ENCODE measurements at places on chromosomes 6 and 20.

- DNase-seq = no peak
Observed at GRCh38 chr6:85479208-85479607, 29.3 kb downstream of the NT5E start.

- no peak for DNase-seq
Observed at GRCh38 chr6:125784365-125784764, 6.4 kb upstream of the NCOA7 start.

- no peak for DNase-seq
Observed at GRCh38 chr6:132814716-132815570, 574 bp downstream of the RPS12 start.

DNA sequence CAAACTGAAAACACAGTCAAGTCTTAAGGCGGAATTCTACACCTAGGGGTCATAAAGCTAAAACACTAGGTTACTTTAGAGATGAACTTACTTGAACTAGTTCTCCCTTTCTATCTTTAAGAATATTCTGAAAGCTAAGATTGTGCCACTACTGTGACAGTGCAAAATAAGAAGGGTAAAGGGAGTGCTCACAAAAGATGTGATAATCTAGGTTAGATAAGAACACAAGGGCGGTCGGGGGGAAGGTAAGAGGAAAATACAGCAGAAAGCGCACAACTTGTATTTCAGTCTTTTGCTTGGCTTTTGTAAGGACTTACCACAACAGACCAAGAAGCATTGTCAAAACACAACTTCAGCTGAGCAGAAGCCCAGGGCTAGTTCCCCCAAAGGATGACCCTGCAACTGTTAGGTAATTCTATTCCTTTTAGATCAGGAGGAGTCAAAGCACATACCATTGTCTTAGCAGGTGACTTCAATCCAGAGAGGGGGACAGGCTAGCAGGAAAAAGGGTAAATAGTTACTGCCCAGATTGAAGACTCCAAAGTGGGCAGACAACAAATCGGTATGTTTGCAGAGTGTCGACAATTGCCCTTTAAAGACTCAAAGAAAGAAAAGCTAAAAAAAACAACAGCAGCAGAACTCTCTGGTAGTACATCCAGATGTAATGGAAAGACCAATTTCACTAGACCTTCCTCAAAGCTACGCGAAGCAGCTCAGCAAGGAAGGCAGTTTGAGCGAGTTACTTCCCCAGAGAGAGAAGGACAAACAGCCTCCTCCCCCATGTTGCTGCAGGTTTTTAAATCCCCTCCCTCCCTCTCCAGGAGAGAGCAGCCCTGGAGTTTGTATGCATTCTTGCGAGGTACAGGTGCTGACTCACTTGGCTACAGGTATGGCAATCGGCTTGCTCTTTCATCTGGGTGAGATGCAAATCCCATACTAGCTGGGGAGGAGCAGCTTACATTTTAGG is 59.0 kb downstream of the RIPOR2 start:
- no peak for DNase-seq

DNA sequence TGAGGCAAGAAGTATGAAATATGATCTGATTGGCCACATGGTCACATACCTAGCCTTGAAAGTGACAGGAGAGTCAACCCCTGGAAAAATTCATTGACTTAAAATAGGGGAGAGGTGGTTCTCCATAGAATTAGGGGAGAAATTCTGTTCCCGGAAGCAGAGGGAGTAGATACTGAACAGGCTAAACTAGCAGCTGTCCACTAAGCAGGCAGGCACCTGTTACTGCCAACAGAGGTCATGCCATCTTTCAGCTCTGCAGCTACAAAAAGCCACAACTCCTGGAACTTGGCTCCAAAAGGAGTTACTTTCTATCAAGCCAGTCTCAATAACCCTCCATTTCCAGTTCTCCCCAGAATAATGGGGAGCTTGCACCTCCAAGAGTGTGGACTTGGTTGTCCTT is 352.5 kb downstream of the MAFB start:
- no peak for DNase-seq

GRCh38 chr6:53496797-53497375 is 48.0 kb downstream of the GCLC start:
- no peak for DNase-seq

DNA sequence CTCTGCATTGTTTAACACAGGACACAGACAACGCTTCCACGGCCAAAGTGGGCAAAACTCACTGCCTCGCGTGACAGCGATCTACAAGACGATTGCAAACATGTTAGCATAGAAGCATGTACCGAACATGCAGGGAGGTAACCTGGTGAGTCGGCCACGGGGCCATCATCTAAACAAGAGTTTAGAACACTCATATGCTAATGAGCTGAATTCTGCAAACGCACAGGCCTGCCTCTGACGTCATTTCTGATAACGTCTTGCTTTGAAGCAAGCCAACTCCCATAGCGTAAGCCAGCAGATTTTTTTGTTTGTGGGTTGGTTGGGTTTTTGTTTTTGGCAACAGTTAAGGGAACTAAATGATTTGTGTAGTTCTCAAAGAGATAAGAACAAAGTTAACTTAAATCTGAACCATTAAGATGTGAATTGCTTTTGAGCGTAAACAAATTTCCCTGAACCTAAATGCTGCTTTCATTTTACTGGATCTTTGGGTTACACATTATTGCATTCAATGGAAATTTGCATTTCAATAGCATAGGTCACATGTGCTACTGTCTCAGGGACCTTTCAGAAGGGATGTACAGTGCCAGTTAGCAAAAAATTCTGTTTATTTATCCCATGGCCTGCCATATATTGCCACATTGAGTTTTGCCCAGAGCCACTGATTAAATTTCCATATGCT is 184.5 kb upstream of the PDE10A start:
- DNase-seq = no peak

GRCh38 chr20:10255846-10256245 is 37.2 kb downstream of the SNAP25 start:
- DNase-seq = no peak

DNA sequence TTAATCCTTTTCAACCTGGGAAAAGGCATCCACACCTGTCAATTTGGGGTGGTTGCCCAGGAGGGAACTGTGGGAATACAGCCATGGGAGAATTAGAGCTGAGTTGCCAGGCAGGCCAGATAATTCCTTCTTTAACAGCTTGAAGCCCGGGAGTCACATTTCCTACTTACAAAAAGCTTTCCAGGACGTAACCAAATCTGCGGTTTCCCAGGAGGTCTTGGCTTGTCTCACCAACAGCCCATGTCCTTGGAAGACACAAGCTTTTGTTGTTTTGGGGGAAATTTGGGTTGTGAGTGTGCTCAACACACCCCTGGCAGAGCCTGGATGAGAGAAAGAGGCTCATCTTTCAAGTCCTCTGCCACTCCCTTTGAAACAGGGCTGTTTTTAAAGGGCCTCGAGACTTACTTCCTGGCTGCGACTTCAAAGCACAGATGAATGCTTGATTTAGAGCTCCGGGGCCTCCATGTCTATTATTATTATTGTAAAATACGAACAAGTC is 465.9 kb upstream of the BTBD3 start:
- no peak for DNase-seq

DNA sequence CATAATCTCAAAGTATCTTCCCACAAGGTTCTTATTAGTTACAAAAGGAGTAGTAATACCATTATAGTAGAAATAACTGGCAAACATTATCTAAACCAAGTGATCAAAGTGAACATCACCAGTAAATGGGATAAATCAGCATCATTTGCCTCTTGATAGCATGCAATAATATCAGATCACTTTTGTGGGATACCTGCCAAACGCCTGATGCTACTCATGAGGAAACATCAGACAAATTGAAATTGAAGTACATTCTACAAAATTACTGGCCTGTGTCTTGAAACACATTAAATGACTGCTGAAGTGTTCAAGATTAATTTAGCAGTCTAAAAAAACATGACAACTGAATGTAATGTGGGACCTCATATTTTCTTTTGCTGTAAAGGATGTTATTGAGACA is 208.1 kb downstream of the TINAG start:
- DNase-seq = no peak

- peak; percentile 26 for DNase-seq
Observed at GRCh38 chr6:105994591-105995390, 91.3 kb upstream of the PRDM1 start.

DNA sequence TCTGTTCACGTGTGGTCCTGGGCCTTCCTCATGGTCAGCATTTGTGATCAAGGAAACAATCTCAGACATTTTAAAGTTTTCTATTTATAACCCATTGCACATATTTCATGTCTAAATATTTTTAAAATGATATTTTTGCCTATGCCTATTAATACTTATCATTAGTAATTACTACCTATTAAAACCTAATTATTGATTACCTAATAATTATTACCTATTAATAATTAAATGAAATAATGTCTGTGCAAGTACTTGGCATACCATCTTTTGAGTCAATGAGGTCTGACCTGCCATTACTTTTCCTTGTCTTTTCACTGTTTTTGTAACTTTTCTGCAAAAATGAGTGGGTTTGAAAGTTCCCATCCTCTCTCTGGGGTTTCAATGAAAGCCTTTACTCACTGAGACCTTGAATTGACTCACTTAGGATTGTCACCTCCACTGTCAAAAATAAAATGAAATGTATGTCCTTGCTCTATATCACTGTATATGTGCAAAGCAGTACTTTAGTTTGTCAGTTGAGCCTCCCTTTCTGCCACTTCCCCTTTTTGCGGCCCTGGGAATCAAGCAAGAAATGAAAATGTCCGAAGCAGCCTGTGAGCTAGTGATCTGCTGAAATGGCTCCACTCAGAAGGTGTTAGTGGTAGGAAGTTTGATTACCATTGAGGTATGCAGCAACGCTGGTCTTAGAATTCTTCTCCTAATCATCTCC is 87.8 kb downstream of the L3MBTL3 start:
- no peak for DNase-seq

DNA sequence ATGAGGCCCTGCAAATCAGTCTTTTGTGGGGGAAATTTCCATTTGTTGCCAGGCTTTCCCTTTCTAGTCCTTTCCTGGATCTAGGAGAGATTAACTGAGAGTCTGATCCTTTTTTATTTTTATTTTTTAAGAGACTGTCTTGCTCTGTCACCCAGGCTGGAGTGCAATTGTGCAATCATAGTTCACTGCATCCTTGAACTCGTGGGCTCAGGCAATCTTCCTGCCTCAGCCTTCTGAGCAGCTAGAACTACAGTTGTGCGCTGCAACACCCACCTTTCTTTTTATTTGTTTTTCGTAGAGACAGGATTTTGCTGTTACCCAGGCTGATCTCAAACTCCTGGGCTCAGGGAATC is 22.9 kb downstream of the OR2B2 start:
- DNase-seq = no peak

GRCh38 chr20:44728801-44729443 is 13.8 kb downstream of the CCN5 start:
- DNase-seq = peak; percentile 11

- DNase-seq = no peak
Observed at GRCh38 chr6:45491874-45492273, 114.1 kb upstream of the SUPT3H start.

DNA sequence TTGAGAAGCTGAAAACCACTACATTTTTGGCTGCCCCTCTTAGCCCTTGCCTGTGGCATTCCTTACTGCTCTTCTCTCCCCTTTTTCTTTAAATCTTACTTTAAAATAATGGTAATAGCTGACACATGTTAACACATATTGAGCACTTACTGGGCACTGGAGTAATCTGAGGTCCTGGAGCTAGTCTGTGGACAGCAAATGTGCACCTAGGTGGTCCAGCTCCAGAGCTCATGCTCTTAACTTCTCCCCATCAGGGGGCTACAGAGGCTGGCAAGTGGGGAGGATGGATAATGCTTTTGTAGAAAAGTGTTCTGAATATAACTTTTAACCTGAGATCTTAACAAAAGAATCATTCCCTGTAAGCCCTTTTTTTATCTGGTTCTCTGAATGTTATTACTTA is 74.8 kb downstream of the ADGRB3 start:
- DNase-seq = no peak

DNA sequence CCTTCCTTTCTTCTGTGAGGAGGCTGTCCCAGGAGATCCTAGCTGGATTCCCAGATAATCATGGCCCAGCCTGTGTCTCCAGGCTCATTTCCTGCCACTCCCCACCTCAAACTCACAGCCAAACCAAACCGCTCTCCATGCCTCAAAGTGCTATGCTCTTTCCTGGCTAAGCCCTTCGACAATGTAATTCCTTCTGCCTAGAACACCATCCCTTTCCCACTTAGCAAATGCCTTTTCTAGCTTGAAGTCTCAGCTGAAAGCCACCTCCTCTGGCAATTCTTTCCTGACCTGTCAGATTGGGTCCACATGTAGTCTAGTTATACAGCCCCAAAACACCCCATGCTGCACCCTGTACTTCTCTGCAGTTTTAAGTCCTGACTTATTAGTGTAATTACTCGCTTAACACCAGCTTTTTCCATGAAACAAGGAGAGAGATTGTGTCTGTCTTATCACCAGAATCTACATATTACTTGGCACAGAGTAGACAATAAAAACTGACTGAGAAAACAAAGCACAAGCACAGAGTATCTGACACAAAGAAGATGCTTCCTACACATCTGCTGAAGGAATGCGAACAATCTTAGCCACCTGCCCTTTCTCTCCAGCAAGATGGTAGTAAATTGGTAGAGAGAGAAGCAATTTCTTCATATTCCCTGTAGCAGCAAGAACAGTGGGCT is 5.4 kb downstream of the TRIM26 start:
- DNase-seq = no peak

- DNase-seq = no peak
Observed at GRCh38 chr6:8389036-8389818, 46.1 kb downstream of the SLC35B3 start.

- no peak for DNase-seq
Observed at GRCh38 chr6:110512991-110513390, 36.6 kb upstream of the SLC22A16 start.

DNA sequence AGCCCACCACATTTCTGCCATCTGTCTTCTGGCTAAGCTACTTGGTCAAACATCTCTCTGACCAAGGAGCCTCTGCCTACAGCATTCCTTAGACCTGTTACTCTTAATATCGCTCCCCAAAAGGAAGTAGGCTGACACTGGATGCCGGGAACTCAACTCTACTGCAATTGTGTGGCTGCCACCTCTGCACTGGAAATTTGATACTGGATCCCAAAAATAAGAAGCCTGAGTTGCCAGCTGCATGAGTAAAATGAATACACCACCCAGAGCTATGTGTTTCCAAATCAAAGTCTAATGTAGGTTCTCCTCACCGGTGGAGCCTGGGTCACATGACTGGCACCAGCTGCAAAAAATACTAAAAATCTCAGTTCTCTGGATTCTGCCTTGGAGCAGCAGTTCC is 36.9 kb downstream of the UNC5CL start:
- DNase-seq = no peak

- DNase-seq = no peak
Observed at GRCh38 chr20:50449738-50450492, 60.3 kb upstream of the PTPN1 start.

DNA sequence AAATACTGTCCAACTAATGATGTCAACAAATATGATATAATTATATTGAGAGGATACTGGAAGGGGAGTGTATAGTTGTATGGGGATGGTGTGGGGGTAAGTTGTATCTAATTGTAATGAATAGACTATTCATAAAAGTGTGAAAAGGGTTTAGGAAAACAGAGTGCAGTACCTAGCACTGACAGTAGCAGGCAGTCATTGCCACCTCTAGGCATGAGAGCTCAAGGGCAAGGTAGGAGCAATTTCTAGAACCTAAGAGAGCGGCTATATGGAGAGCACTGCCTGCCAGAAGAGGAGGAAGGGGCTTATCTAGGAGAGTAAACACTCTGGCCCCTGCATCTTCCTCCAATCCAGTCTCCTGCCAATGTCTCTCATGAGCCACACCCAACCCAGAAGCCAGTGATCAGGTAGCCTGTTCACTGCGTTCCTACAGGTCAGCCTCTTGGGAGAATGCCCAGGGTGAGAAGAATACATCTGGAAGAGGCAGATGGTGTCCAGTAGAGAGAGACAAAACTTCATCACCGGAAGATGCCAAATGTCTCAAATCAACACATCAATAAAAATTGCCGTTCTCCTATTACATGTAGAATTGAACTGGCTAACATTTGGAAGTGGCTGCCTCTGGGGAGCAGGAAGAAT is 200.0 kb downstream of the LY86 start:
- DNase-seq = no peak
